Femur (tissue), 1 donor: ENCODE measurements at places on chromosomes 5 and 9.

GRCh38 chr5:144004146-144004545, 166.3 kb downstream of the YIPF5 start:
- no peak for DNase-seq

GRCh38 chr5:62041156-62041756, 264.8 kb upstream of the KIF2A start:
- DNase-seq = no peak

DNA sequence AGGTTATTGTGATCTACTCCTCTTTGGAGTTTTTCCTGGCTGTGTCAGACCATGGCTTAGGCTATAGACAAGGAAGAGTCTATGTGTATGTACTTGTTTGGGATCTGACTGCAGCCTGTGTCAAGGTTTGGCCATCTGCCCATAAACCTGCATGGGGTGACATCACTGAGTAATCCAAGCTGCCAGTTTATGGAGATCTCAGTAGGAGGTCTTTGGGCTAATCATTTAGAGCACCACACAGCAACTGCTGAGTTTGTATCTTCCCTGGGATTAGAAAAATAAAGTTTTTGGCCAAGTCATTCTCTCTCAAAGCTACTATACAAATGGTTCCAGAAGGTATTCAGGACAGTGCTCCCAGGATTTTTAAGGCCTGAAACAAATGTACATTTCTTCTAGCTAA, 65.5 kb upstream of the HSPB3 start:
- DNase-seq = peak; percentile 66

- DNase-seq = no peak
These were observed 15.0 kb upstream of the GLDC start for GRCh38 chr9:6660512-6660911.

GRCh38 chr9:70389621-70390266, 24.7 kb downstream of the KLF9 start:
- peak; percentile 49 for DNase-seq

GRCh38 chr9:7622481-7622880, 177.1 kb downstream of the DMAC1 start:
- no peak for DNase-seq

DNA sequence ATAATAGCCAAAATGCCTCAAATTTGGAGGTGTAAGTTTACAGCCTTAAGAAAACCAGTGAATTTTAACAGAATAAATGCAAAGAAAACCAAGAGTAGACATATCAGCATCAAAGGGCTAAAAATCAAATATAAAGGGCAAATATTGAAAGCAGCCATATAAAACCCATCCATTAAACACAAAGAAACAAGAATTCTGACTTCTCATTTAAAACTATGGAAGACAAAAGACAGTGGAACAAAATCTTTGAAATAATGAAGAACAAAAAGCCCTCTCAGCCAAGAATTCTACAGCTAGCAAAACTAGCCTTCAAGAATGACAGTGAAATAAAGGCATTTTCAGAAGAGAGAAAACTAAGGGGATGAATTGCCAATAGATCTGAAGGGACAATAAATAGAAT, 91.3 kb upstream of the FST start:
- no peak for DNase-seq

DNA sequence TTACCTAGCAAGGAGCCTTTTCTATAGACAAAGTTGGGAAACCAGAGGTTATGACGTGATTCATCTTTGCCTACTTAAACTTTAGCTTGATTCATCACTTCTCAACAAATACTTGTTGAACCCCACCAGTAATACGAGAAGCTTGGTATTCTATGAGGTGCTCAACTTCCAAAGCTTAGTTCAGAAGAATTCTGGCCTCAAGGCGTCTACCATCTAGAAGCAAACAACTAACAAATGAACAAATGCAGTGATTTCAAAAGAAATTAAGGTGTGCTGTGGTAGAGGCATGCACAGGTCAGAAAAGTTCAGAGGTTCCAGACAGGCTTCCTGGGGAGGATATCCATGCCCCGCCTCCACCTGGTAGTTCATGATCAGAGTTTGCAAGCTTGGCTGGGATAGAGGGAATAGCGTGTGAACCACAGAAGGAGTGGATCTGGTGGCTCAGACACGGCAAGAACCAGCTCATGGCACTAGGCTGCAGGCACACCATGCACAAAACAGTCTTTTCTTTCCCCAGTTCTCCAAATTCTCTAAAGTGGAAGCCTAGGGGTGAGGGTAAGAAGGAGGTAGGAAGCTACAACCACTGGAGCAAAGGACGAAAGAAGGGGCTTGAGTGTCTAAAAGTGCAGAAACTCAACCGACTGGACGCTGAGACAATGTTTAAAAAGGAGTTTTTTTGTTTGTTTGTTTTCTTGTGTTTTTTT, 473.0 kb downstream of the RAB3C start:
- no peak for DNase-seq

DNA sequence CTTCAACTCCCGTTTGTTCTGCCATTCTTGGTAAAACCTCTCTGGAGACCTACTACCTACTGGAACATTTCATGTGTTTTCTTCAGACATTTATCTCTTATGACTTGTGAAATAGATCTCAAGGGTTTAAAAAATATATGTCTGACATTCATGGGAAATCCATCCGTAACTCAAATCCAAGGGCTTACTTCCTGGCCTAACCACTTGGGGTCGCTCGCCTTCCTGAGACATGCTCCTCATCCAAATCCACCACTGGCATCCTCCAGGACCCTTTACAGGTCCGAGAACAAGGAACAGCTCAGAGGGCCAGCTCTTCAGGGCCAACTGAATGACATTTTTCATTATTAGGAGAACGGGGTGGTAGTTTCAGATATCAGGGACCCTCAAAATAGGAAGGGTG, 235.1 kb upstream of the TUT7 start:
- DNase-seq = no peak

DNA sequence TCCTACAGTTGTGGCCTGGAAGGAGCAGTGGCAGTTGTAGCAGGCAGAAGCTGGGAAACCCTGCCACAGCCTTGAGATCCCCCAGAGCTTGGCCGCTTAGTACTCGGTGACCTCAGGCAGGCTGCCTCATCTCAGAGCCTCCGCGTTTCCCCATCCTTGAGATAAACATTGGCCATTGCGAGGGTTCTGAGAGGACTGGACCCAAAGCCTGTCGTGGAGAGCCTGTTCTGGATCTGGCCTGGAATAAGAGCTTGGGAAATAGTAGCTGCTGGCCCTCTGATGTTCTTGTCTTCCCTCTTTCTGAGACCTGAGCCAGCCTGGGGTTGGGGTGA, 1.3 kb downstream of the MIGA2 start:
- DNase-seq = no peak

DNA sequence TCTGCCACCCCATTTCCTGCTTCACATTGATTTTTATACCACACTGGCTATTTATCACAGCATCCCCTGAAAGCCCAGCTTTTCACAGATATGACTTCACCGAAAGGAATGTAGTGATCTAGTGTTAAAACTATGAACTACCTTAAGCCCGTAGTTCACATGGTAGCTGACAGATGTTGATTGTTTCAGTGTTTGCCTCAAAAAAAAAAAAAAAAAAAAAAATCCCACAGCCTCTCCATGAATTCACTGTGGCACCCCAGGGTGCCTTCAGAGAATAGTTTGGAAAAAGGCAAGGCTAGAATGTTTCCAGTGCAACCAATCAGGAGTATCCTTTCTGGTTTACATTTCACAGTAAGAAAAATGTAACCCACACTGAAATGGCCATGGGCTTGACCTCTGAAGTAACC, 37.1 kb downstream of the GLIS3 start:
- DNase-seq = no peak

DNA sequence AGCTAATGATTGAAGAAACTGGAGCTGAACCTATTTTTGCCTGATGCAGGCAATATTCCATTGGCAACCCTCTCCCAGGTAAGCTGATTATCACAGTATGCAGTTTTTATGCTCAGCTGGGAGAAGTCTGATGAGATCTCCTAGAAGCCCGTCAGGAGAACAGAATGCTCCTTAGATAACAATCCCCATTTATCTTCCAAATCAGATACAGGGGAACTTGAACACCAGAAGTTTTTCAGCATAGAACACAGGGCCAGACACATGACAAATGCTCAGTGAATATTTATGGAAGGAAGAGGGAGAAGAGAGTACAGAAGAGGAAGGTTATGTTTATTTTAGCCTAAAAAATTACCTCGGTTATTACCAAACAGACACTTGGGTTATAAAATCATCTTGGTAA, 37.9 kb downstream of the CFAP90 start:
- no peak for DNase-seq

DNA sequence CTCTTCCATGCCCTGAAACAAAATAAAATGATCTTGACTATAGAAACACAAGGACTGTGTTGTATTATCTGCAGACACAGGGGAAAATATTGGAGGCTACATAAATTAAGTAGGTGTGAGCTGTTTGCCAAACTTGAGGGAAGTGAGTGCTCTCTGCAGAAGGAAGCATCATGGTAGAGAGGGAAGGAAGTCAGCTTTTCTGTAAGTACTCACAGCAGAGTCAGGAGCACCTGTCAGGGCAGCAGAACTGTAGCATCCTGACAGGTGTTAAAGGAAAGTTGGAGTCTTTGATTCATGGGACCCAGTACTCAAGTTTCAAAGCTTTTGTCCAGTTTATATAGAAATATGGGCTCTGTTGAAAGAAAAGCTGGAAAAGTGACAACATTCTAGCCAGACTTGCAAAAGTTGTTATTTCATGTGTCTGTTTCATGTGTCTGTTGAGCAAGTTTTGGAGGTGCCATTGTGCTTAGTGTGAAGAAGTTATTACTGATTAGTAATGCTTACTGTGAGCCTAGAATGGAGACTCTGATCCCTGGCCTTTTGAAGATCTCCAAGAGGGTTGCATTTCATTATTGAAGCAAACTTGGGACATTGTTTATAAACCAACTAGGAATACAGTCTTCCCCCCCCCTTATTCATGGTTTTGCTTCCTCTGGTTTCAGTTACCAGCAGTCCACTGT, 194.7 kb downstream of the SPATA31D1 start:
- DNase-seq = no peak

DNA sequence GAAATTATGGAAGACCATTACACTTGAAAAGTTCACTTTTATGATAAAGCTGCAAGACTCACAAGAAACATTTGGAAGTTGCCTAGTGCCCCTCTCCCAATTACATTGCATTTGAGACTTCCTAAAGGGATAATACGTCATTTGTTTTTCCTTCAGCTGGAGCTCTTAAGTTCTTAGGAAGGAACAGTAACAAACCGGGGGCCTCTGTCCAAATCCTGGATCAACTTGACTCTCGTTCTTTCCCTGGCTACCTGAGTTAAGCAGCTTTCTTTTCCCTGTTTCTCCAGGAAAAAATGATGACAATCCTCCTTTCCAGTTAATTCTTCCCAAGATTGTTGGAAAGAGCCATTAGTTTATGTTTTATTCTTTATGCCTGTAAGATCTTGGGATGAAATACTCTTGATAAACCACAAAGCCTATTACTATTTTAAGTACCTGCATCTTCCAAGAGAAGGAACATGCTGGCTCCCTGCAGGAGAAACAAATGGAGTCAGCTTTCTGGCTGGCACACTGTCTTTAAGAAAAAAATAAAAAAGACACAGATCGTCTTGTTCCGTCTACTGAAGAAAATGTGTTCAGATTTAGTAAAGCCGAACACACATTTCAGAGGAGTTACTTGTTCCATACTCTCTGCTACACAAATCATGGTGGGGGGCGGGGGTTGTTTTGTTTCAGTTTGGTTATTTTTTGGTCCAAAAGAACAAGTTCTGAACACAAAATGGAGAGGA, 297.9 kb downstream of the EFNA5 start:
- peak; percentile 50 for DNase-seq

DNA sequence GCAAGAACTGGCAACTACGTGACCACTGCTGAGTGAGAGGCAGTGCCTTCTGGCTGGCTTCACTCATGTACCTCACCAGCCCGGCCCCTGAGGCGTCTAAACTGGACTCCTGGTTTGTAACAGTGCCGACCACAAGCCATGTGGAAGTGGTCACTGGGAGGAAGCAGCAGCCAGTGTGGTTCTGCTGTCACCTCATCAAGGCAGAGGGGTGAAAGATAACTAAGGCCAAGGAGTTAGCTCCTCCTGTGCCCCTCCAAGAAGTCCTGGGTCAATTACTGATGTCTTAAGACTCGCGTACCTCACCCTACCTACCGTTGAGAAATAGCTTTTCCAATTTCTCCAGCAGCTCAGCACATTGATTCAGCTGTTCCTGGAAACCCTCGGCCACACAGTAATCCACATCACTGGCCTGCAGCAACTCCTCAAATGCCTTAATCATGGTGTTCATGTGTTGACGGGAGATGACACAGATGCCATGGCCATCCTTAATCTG, 142.9 kb downstream of the CDK5RAP2 start:
- peak; percentile 50 for DNase-seq

- peak; percentile 61 for DNase-seq
These were observed 15.8 kb downstream of the NDST1 start for GRCh38 chr5:150523472-150524350.

GRCh38 chr9:126838895-126839294, 21.5 kb upstream of the ZBTB34 start:
- DNase-seq = no peak

DNA sequence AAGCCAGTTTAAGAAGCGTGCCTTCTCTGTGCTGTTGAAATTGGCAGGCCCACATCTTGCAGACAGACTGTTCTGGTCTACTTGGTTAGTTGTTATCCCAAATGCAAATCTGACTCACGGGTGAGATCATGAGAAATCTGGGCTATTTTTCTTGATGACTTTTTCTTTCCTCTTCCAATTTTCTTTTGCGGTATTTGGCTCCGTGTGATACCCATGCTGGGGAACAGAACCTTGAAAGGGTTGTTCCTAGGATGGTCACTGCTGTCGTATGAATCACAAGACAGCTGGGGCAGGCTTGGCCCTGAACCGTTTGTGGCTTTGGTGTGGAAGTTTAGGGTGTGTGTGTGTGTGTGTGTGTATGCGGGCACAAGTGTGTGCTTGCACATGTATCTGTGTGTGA, 24.6 kb downstream of the PDZD2 start:
- no peak for DNase-seq

GRCh38 chr5:124436294-124436693, 310.1 kb downstream of the ZNF608 start:
- DNase-seq = no peak

- no peak for DNase-seq
These were observed 156.9 kb downstream of the UNC13B start for GRCh38 chr9:35318741-35319140.

DNA sequence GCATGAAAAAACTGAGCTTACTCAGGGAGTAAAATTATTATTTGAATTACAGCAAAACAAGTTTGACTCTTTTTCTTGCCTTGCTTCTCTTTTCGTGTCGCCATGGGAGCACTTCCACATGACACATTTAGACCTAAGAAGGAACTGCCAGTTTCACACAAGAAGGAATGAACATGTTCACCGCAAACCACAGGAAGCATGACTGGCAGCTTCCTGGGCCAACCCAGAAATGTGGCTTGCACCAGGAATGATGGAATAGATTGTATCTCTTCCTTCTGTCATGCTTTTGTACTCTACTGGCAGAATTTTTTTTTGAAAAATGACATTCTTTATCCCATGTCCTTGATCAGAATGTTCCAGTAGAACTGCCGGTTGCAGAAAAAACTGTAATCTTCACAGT, 32.9 kb upstream of the MAN2A1 start:
- peak; percentile 79 for DNase-seq

GRCh38 chr5:17305964-17306725, 88.7 kb downstream of the BASP1 start:
- DNase-seq = no peak
